ENCODE measurements at places on chromosomes 6 and 20. TPM values are rescaled to one million over a fixed set of nuclear protein-coding genes. Genes with fewer than 3 reads are reported as not detected.
A peak's percentile ranks its signal among the peaks of the same experiment; 100 is the strongest.

GRCh38 chr6:88177961-88178464 lies 11.9 kb upstream of the CNR1 start:
- DNase-seq, result peak; percentile 80

DNA sequence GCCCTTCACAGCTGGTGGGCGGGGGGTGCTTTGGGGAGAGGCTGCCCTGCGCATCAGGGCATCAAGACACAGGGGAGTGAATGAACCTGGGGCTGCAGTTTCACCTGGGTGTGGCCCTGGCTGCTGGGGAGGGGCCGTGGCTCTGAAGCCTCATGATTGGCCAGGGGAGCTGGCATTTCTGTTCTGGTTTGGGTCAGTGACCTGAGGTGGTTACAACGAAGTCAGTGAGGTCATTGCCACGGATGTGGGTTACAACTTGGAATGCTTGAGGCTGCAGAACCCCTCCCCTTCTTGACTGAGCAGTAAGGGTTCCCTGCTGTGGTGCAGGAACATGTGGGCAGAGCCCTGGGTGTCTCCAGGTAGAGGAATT lies 3.0 kb downstream of the TCEA2 start:
- DNase-seq, result peak; percentile 93

- DNase-seq, result peak; percentile 94
Measured at GRCh38 chr20:40506537-40506939, 182.5 kb downstream of the MAFB start.

GRCh38 chr6:53377793-53378192 lies 29.0 kb upstream of the ELOVL5 start:
- no peak for DNase-seq

GRCh38 chr6:2360716-2361115 lies 115.3 kb upstream of the GMDS start:
- no peak for DNase-seq

GRCh38 chr6:166575205-166575604 lies 11.3 kb downstream of the RAMACL start:
- DNase-seq, result no peak

DNA sequence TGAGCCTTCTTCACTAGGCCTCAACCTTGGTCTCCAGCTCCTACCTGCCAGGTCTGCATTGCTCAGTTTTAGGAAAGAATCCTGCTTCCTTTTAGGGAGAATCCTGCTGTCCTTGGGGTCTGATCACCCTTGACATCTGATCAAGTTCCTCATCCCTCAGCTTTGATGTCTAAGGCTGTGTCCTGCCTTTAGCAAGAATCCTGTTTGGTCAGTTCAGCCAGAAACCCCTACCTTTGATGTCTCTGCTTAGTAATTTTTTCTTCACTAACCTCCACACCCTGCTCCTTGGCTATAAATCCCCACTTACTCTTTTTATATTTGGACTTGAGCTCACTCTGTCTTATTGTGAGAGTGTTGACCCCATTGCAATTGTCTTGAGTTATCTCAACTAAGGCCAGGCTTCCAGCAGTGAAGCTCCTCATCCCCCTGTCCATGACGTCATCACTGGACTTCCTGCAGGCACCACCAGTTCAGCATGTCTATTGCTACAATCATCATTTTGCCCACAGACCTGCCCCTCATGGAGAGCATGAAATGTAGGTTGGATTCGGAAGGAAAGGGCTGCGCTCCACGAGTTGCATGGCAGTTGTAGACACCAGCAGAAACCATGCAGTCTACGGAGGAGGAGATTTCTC lies 4.7 kb upstream of the CST5 start:
- DNase-seq, result no peak

DNA sequence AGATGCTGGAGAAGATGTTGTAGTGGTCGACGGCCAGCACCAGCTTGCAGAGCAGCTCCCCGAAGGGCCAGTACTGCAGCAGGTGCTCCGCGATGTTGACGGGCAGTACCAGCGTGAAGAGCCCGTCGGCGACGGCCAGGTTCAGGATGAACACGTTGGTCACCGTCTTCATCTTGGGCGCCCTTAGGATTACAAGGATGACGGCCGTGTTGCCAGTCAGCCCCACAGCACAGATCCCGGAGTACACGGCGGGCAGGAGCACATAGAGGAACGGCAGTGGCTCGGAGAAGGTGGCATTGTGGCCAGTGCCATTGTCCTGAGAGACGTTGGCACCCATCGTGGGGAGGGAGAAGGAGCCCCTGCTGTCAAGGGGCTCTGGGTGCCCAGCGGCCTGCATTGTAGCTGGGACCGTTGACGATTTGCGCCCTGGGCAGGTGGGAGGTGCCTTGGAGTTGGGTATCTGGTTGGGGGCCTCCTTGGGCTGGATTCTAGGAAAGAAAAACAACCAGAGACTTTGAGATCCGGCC lies 867 bp downstream of the NPBWR2 start:
- DNase-seq, result no peak

DNA sequence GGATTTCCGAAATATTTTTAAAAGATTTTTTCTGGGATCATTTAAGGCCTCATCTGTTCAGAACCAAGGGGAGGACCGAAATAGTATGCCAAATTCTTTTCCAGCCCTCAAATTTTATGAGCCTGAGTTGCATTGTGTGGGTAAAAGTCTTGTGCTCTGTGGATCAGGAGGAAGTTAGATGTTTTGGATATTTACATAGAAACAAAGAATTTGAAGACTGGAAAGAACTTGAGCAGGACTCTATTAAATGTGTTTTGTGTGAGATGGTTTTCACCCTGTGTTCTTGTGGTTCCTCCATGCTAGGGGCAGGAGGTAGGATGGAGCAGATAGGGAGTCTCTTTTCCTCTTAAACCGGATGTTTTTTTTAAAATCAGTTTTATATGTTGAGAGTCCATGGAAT lies 329.1 kb downstream of the LAMA2 start:
- DNase-seq, result no peak

DNA sequence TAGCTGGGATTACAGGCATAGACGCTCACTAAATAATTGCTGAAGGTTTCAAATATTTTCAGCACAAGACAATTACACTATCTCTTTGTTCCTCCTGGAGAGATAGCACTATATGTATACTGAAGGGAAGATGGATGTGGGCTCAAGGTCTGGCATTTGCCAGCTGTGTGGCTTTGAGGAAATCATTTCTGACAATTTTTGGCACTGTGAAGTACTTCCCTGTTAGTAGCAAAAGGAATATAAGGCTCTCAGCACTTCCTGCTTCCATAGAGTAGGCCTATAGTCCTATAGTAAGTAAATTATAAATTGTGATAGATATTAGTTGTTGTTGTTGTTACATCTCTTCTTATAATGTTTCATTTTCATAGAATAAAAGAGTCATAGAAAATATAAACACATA lies 271.1 kb downstream of the SAMD5 start:
- no peak for DNase-seq

DNA sequence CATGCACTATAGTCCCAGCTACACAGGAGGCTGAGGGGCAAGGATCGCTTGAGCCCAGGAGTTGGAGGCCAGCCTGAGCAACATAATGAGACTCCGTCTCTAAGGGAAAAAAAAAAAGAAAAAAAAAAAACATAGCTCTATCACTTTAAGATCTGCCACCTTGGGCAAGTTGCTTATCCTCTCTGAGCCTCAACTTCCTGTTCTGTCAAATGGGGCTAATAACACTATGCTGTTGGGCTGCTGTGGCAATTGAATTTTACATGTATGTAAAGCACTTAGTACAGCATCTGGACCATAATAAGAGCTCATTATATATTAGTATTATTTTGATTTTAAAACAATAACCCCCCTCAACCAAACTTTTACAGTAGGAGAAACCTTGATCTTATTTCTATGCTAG lies 141.5 kb downstream of the ATXN1 start:
- no peak for DNase-seq

GRCh38 chr6:14401246-14401645 lies 283.7 kb downstream of the CD83 start:
- DNase-seq, result peak; percentile 33

- DNase-seq, result no peak
Measured at GRCh38 chr20:43827940-43828562, 86.6 kb upstream of the TOX2 start.

- no peak for DNase-seq
Measured at GRCh38 chr6:26217714-26218075, 130.5 kb downstream of the HFE start.

DNA sequence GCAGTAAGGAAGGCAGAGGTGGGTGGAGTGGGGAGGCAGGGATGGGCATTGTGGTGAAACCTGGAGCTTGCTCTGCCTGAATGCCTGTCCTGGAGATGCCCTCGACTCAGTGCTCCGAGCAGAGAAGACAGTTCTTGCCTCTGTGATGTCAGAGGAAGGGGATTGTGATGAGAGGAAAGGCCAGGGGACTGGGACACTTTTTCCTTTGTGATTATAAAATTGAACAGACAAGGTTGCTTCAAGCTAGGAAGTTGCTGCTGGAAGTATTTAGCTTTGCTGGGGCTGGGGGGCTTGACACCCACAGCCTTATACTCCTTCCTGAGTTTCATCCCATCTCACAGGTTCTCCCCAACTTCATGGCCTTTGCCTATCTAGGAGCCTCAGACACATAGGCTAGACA lies at the start of gene SIRPD:
Gene SIRPD, minus strand, starts transcription at position 101 of the 400 bp plus-strand sequence. Its CDS starts 52 bp downstream, at position 49.
- no peak for DNase-seq

- no peak for DNase-seq
Measured at GRCh38 chr20:36645998-36646397, at the start of gene SLA2. Gene SLA2 (minus strand): TSS chr20:36646196. CDS start chr20:36641335, 4,861 bp downstream.

GRCh38 chr20:13170771-13171170 lies 50.3 kb upstream of the ISM1 start:
- DNase-seq, result no peak

DNA sequence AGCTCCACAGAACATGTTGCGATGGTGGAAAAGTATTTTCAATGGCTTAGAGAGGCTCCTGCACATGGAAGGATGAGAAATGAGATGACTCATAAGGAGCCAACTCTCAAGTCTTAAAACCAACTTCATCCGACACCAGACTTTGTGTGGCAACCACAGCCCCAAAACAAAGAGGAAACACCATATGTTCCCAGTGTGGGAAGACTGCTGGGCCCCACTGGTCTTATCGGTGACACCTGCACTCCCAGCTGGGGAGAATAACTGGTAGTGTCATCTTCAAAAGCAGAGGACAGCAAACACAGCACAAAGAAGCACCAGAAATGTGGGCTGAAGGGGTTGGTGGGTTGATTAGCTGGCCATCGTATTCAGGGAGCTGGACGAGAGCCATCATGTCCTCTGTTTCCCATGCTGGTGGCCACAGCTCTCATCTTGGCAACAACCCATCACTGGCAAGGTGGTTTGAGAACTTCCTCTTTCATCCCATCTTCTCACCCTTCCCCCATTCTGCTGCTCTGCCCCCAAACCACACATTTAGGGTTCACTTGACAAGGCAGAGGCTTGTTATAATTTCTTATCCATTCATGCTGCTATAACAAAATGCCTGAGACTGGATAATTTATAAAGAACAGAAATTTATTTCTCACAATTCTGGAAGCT lies 46.0 kb upstream of the TASP1 start:
- DNase-seq, result no peak

DNA sequence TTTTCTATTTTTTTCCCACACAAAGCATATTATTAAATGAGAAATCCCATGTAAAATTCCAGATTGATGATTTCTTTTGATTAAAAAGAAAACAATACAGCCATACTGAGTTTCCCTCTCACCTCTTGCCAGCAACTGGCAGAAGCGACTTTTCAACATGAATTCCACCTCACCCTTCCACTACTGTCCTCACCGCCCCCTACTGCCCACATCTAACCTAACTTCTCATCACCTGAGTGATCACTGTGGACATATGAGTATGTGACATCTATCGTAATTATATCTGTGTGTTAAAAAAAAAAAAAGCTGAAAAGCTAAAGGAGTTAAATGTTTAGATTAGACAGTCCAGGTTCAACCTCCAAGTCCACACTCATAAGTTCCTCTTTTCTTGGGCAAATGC lies 528.6 kb downstream of the PRKN start:
- no peak for DNase-seq

DNA sequence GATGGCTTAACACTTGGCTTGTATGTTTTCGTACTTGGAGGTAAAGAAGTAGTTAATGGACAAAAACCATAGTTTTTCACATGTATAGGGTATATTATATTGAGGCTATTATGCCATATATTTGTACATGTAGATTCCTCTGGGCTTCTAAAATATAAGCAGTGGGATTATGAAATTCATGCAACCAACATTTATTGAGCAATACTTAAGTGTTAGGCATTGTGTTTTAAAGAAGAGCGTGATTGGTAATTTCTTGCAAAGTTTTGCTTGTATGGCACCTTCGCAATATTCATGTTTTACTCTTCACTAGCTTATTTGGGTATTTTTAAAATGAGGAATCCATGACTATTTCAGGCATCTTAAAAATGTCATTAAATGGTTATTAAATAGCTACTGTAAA lies 2.5 kb downstream of the TULP4 start:
- no peak for DNase-seq

DNA sequence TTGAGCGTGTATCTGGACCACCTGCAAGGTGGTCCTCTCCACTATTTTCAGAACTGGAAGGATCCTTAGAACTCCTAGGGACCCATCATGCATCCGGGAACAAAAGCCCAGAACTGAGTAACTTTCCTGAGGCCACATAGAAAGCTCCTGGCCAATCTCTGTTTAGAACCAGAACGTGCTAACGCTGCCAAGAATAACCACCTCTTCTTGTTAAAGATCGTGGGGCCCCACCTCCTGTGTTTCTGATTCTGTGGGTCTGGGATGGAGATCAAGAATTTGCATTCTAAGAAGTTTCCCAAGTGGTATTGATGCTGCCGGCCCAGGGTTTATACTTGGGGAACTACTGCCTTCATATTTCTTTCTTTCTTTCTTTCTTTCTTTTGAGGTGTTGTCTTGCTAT lies 13.3 kb downstream of the CD40 start:
- no peak for DNase-seq

GRCh38 chr6:164990901-164991300 lies 318.5 kb downstream of the C6orf118 start:
- no peak for DNase-seq

GRCh38 chr6:98946266-98946878 lies 1.4 kb downstream of the FBXL4 start:
- DNase-seq, result no peak

DNA sequence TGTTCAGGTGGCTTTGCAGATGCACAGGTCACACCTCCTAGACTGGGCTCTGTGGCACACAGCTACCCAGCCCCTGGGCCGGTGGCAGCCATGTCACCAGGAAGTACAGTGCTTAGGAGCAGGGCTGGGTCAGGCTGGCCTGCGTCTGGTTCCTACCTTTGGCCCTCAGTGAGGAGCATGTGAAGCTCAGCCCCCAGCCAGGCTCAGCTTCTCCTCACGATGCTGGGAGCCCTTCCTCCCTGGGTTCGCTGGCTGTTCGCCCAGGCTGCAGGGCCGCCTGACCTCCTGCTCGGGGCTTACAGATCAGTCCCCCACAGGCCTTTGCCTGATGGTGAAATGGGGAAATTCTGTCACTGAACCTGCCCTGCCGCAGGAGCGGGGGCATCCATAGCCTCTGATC lies 23.1 kb downstream of the SPATA2 start:
- DNase-seq, result no peak

The SMIM13 gene
- total RNA-seq, result 11.0 TPM

The HDGFL1 gene
- total RNA-seq, result not detected

The ESR1 gene
- total RNA-seq, result under 0.01 TPM

The IRF4 gene
- not detected for total RNA-seq

The IL17A gene
- total RNA-seq, result not detected

The NKX2-2 gene
- total RNA-seq, result not detected

The SLC13A3 gene
- total RNA-seq, result 1.4 TPM

The IL20RA gene
- not detected for total RNA-seq

The TFAP2A gene
- 2.3 TPM for total RNA-seq

The SIRT5 gene
- total RNA-seq, result 12.8 TPM

The PRKN gene
- 3.8 TPM for total RNA-seq

The TRIM10 gene
- total RNA-seq, result under 0.01 TPM

The HSPA12B gene
- total RNA-seq, result 0.17 TPM

The ARID1B gene
- total RNA-seq, result 16.7 TPM

The OR12D3 gene
- not detected for total RNA-seq

The CDH4 gene
- 6.4 TPM for total RNA-seq

The BANF2 gene
- total RNA-seq, result not detected

Data from renal cortical epithelial cell (primary cell).